ENCODE measurements at places on chromosomes 2 and 18.

DNA sequence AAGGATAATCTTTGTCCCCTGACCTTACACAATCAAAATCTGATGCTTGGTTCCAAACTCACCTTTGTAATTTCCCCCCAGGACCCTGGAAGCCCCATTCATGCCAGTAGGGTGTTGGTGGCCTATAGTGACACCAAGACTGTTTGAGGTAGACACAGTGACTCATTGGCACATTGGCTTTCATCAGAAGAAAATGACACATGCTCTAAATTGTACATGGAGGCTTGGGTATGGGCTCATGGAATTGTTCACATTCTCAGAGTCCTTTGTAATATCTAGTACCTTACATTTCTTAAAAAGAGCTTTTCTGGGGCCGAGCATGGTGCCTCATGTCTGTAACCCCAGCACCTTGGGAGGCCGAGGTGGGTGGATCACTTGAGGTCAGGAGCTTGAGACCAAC is 61.2 kb upstream of the LRPPRC start:
- no peak for DNase-seq

- no peak for DNase-seq
Observed at GRCh38 chr2:101892377-101892776, 99.4 kb upstream of the IL1R2 start.

GRCh38 chr18:72460210-72460680 is 83.9 kb downstream of the CBLN2 start:
- no peak for DNase-seq

- no peak for DNase-seq
Observed at GRCh38 chr18:28903306-28903705, 726.4 kb upstream of the CDH2 start.

GRCh38 chr2:219532378-219532649 is 11.3 kb downstream of the CHPF start:
- DNase-seq: no peak

- DNase-seq: no peak
Observed at GRCh38 chr2:222280795-222281194, 18.0 kb downstream of the PAX3 start.

DNA sequence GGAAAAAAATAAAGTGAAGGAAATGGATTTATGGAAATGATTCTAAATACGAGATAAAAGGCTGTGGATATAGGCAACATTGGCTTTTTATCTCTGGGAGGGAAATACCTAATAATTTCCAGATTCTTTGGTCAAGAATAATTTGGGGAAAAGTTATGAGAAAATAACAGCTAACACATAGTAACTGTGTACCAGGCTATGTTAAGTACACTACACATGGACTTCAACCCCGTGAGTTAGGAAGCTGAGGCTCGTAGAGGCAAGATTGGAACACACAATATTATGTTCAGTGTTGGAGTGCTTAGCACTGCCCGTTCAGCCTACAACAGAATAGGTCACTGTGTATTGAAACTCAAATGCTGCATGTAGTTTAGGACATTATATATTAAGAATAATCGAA is 34.3 kb upstream of the GPD2 start:
- no peak for DNase-seq

- no peak for DNase-seq
Observed at GRCh38 chr2:163800951-163801381, 65.2 kb upstream of the FIGN start.

DNA sequence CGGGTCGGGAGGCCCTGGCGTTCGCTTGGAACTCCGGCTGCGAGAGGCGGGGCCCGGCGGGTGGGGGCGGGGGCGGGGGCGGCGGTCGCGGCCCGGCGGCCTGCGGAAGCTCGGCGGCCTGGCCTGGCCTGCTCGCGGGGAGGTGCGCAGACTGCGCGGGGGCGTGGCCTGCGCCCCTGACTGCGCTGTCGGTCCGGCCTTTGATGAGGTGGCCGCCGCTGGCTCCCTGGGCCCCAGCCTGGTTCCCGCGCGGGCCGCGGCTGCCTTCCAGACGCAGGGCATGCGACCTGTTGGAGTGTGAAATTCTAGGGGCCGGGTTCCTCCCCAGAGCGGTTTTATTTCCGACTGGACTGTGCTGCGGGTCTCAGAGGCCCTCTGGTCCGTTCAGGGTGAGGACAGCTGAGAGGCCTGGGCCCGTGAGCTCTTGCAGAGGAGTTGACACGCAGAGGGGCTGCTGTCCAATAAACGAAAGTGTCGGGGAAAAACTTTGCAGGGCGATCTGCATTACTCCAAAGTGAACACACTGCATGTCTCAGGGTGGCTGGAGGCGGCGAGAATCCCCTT is 629 bp downstream of the NRBP1 start:
- DNase-seq: peak; percentile 75

DNA sequence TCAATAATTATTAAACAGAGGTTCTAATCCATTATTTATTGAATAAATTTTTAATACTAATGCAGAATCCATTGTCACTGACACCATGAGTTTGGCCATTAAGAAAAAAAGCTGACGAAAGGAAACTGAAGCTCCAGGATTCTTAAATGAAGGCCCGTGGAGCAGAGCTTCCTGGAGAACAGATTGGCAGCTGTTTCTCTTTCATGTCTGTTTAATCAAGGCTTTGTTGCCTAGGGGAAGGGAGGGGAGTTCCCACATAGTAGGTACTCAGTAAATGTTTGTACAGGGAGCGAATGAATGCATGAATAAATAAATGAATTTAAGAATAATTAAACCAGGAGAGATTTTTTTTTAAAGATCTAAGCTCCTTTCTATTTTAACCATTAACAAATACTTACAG is 315.1 kb upstream of the KLHL29 start:
- no peak for DNase-seq

DNA sequence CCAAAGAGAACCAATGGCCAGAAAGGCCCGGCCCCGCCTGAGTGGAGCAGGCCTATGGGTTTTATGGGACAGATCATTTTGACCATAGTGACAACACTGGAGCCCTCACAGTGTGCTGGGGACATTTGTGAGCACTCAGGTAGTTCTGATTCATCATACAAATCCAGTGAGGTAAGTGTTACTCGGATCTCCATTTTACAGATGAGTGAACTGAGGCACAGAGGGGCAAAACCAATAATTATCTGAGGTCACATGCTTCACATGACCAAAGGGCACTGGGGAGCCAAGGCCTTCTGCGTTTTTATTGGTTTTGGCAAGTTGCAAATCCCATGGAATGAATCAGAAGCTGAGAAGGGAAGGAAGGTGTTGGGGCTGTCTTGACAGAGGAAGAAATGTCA is 111.5 kb upstream of the MGAT5 start:
- no peak for DNase-seq

- DNase-seq: no peak
Observed at GRCh38 chr2:189834059-189834458, 49.8 kb downstream of the PMS1 start.

- DNase-seq: no peak
Observed at GRCh38 chr2:7835693-7836680, 845.9 kb upstream of the ID2 start.

- no peak for DNase-seq
Observed at GRCh38 chr2:154697418-154698252, 860 bp upstream of the KCNJ3 start.

DNA sequence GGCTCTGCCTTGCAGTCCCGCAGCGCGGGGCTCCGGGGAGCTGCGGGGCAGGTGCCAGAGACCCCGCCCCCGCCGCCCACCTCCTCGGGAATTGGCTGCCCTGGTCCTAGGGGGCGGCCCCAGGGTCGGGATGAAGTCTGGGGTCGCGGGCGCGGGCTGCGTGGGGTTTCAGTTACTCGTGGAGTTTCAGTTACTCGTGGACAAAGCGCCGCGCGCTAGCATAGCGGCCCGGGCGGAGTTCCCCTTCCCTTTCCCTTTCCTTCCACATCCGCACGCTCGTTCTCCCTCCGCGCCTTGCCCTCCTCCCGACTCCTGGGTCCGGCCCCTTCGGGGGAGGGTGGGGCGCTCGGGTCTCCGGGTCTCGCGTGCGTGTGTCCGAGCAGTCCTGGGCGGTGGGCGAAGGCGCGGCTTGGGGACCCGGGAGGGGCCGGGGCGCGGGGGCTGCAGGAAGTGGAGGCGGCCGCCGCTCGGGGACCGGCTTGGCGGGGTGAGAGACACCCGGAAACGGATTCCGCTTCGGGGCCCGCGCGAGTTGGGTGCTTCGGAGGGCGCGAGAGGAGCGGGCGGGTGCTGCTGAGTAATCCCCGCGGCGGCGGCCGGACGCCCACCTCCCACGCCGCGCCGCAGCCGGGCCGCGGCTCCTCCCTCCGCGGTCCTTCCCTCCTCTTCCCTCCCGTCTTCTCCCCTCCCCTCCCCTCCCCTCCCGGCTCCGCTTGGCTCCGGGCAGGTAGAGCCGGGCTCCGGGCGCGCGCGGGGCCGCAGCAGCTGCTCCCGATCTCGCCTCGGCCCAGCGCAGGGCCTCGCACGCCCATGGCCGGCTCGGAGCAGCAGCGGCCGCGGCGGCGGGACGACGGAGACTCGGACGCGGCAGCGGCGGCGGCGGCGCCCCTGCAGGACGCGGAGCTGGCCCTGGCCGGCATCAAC is at the start of gene TTC39C:
Gene TTC39C (plus strand): TSS at position 693 of the 924 bp plus-strand sequence. CDS start 118 bp downstream, at position 811.
- peak; percentile 83 for DNase-seq

DNA sequence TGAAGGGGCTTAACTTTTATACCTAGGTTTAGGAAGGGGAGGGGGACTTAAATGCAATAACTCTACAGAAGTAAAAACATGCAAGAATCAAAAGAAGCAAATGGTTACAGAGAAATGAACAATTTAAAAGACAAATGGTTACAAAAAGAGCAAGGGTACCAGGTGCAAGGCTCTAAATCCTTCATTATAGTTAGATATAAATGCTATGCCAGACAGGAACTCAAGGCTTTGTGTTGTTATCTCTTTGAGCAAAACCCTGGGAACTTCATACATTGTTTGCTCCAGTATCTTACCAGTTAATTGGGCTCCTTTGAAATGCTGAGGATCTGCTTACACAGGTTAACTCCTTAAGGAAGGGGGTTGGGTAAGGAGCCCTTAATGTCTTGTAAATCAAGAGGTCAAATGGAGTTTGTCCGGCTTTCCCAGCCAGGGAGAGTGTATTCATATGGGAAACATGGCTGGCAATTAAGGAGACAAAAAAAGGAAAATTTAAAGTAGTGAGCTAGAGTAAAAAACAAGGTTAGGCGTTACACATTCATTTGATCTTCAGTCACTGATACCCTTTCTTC is 347.5 kb downstream of the CELF4 start:
- no peak for DNase-seq

- DNase-seq: no peak
Observed at GRCh38 chr18:11324510-11324909, 175.1 kb upstream of the PIEZO2 start.

DNA sequence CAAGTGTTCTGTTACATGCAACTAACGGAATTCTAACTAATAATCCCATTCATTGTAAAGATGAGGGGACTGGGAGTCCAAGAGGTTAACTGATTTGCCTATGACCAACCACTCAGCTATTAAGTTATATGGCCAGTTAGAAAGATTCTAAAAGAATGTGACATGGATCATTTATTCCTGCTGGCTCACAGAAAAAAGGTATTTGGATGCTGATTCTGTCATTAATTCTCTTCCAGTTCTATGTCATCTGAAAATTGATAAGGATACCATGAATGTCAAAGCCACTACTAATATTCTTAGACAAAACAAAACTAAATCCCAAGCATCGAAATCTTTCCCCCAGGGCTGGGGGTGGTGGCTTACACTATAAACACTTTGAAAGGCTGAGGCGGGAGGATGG is 41.2 kb upstream of the GORASP2 start:
- DNase-seq: no peak

DNA sequence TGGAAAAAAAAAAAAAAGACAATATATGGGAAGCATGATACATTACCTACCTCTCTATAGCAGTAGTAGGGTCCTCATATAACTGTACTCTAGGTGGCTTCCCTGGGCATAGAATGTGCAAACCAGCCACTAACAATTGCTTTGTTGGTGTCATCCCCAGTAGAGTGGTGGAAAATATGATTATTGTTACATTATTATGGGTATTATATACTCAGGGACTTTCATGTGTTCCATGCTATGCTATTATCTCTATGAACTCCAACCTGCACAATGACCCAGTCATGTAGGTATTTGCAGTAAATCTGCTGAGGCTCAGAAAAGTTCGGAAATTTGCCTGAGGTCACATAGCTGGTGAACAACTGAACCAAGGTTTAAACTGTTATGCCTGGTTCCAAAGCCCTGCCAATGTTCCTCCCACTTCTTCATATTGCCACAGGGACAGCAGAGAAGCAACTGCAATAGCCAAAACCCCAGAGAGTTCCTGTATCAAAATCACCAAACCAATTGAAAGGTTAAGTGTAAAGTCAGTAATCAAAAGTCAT is 52.6 kb upstream of the MAP4K4 start:
- no peak for DNase-seq

DNA sequence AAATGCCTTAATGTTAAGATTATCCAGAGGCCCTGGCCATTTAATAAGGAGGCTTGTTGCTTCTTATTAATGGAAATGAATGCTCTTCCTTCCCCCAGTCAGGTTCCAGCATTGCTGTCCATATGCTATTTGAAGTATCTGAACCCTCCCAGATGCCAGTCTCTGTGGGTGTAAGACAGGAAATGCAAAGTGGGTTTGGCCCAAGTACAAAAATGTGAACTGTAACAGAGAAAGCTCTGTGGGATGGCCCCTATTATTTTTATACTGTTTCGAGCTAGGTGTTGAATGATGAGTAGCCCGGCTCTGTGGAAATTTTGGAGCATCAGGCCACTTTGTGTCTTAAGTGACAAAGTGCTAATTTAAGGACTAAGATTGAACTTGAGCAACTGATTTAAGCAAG is 141.0 kb downstream of the UXS1 start:
- DNase-seq: no peak

DNA sequence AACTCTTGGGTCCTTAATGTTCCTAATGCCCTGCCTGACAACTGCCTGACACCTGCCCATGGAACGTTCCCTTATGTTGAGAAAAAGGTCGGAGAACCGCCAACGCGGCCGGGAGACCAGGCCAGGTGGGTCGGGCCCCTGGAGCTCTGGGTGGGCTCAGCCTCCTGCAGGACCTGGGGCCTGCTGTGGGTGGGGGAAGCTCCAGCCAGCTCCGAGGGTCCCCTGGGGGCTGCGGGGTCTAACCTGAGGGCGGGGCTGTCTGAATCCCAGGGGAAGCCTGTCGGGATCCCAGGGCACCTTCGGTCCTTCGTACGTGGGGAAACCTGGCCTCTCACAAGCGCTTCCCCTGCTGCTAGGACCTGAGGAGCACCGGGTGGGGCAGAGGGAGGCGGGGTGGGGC is 296.0 kb downstream of the NDUFA10 start:
- no peak for DNase-seq

GRCh38 chr2:11558214-11558886 is 24.5 kb downstream of the GREB1 start:
- no peak for DNase-seq

DNA sequence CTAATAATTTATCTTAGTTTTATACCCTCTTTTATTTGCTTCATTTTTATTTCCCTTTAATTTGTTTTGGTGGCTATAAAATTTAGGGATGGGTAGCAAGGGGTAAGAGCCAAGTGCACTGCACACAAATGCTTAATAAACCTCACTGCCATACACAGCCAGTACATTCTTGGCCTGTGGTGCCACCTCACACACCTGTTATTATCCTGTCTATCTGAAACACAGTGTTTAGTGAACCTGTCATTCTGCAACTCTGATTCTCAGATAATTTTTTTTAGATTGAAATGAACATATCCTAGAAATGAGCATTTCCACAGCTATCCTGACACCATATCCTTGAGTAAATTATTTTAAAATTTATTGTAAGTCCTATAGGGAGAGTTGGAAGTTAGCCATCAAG is 807.5 kb downstream of the DCC start:
- no peak for DNase-seq
